Sciatic nerve (tissue), 2 donors: ENCODE measurements at places on chromosomes 12 and 14.
A peak's percentile ranks its signal among the peaks of the same experiment; 100 is the strongest.

DNA sequence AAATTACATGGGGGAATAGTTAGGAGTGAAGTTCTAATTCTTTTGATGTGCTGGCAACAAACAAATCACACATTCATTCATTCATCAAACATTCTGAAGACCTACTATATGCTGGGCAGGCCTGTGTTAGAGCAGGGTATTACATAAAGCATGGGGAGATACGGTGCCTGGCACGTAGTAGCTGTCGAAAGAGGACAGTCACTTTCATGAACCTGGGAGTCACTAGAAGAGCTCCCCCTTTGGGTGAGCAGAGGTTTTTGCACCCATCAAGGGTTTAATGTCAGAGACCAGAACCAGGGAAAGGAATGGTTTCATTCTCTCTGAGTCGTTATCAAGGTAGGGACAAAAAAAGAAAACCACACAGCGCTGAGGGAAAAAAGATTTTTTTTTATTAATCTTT, 10.0 kb downstream of the LHX5 start:
- DNase-seq: no peak

- peak; percentile 86 for DNase-seq
Observed at GRCh38 chr12:40691913-40692764, at the start of gene CNTN1. CNTN1 (plus strand) TSS chr12:40692439.

- DNase-seq: no peak
Observed at GRCh38 chr12:72313806-72314205, 41.6 kb downstream of the TRHDE start.

DNA sequence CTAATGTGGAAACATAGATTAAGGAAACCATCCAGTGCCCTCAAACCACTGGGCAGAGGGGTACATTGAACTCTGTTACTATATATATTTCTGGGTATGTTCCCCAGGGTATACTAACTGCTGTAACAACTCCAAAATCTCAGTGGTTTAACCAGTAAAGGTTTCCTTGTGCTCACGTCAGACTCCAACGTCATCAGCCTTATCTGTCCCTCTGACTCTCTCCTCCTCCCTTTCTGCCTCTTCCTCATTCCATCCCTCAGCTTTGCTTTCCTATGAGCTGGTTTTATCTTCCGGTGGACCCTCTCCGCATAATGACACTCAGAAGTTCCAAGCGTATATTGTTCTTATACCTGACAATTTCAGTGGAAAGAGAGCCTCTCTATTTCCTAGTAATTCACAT, 21.2 kb upstream of the SMCO2 start:
- DNase-seq: no peak

- DNase-seq: peak; percentile 26
Observed at GRCh38 chr12:111699-112493, 45.3 kb downstream of the IQSEC3 start.

GRCh38 chr14:105144026-105144665, 24.4 kb downstream of the JAG2 start:
- DNase-seq: no peak

GRCh38 chr14:23409475-23409874, 1.4 kb upstream of the MYH6 start:
- DNase-seq: no peak

DNA sequence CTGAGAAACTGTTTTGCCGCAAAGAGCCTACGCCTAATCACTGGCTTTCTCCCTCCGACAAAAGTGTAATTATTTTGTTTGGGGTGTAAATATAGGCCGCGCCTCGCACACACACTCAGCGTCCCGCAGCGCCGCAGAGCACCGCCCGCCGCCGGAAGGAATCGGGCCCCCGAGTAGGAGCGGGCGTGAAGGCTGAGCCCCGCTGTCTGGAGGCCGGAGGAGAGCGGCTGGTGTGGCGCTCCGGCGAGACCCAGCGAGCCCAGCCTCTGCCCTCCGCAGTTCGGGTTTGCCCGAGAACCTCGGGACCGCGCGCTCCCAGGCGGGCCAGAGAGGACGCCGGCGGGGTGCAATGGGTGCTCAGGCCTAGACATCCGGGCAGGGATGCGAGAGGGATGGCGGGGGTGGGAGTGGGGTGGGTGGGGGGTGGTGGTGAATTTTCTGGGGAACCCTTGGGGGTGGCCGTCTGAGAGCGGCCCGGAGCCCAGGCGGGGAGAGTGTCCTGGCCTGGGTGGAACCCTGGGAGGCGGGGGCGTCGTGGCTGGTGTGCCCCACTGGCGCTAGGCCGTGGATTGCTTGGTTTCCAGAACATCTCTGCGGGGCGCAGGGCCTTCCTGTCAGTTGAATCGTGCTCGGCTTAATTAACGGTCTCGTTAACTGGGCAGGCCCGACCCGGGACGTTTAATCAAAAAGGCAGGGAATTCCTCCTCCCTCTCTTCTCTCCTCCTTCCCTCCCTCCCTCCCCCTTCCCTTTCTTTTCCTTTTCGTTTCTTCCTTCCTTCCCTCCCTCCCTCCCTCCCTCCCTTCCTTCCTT, 4.7 kb upstream of the LHX5 start:
- no peak for DNase-seq

DNA sequence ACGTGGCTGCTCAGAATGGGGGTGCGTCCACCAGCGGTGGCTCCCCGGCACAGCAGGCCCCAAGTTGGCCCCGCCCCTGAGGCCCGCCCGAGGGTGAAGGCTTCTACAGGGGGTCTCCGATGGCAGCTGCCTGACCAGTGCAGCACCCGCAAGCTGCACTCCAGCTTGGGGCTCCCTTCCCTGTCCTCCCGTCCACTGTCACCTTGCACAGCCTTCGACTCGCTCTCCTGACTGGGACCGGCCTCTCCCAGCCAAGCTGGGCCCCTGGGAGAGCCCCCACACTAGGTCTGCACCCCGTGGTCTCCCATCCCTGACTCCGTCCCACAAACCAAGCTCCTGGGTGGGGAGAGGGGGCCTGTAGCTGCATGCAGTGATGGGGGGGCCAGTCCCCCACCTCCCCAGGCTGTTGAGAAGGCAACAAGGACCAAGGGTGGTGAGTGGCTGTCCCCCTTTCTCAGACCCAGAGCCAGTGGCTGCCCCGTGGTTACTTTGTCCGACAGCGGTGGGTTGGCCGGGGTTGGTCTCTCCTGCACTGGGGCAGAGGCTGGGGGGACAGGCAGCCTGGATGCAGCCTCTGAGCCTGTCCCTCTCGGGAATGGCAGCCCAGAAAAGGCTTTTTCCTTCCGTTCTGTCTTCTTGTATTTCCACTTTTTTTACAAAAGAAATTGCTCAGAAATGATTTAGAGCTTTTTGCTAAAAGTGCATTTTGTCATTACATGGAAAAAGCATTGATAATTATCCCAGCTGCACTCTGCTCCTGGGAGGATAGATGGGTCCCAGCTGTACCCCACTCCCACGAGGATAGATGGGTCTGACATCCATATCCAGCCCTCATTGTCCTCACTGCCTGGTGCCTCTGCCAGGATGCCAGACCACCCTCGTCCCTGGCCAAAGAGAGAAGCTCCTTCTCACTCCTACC, 217.0 kb downstream of the KIF26A start:
- peak; percentile 53 for DNase-seq

- DNase-seq: peak; percentile 83
Observed at GRCh38 chr12:93098077-93098476, 169.0 kb upstream of the EEA1 start.

GRCh38 chr12:120700886-120701285, 9.4 kb upstream of the UNC119B start:
- no peak for DNase-seq

DNA sequence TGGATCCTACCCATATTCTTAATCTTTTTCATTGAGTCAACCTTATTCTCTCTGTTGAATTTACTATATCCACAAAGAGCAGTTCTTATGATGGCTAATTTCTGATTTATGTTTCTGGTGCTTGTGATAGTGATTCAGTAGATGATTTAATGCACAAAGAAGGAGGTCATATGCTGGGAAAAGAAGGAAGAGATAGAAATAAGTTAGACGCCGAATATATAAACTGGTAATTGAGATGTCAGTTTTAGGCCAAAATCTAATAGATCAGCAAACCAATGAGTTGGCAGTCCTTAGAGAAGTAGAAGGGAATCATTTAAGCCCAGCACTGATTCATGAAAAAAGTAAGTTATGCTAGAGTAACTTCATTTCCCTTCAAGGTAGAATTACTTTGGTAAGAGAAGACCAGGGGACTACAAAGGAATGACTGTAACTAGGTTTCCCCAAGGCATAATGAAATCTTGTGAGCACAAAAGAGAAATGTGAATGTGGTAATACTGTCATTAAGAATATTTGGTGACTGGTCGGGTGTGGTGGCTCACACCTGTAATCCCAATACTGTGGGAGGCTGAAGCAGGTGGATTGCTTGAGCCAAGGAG, 132.4 kb downstream of the TGFB3 start:
- no peak for DNase-seq

GRCh38 chr12:79424109-79424721, 266.5 kb downstream of the PAWR start:
- DNase-seq: no peak
